Left forelimb (tissue), 1 donor: ENCODE measurements at places on chromosomes 12 and 14.
A peak's percentile ranks its signal among the peaks of the same experiment; 100 is the strongest.

GRCh38 chr14:104130974-104131651 is 7.3 kb upstream of the KIF26A start:
- DNase-seq = peak; percentile 61

- DNase-seq = no peak
Measured at GRCh38 chr14:68211421-68211820, 391.8 kb downstream of the RAD51B start.

- DNase-seq = no peak
Measured at GRCh38 chr12:77062846-77063461, 2.4 kb downstream of the E2F7 start.

- DNase-seq = no peak
Measured at GRCh38 chr12:24937553-24938244, 11.2 kb downstream of the BCAT1 start.

DNA sequence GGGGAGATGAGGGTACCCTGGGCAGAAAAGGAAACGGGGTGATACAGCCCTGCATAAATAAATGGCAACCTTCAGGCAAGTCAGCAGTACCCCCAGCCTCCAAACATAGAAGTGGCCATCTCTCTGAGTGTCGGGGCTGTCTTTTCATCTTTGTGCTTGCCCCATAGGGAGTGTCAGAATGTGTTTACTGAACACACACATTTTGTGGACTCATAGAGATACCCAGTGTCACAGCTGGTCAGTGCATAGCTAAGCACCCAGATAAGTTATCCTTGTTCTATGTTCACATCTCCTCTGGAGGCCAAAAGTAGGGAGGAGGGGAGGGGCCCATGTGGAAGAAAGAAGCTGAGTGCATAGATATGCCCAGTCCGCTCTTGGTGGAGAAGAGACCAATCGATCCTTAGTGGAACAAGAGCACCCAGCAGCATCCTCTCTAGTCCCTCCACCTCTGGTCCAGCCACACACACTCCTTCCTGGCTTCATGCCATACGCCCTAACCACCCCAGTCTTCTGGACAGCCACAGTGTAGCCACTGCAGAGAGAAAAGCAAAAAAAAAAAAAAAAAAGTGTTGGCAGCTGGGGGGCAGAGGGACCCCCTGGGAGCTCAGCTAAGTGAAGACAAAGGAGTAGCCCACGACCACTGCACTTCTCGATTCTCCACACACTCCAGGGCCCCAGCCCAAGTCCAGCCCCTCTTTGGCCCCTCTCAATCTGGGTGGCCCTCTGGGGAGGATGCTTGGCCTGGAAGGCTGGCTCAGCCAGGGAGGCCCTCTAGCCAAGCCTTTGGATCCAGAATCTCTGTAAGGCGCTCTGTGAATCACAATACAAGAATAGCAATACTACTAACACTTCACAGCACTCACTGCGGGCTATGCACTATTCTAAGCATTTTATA is 2.6 kb downstream of the ITGA7 start:
- DNase-seq = no peak

DNA sequence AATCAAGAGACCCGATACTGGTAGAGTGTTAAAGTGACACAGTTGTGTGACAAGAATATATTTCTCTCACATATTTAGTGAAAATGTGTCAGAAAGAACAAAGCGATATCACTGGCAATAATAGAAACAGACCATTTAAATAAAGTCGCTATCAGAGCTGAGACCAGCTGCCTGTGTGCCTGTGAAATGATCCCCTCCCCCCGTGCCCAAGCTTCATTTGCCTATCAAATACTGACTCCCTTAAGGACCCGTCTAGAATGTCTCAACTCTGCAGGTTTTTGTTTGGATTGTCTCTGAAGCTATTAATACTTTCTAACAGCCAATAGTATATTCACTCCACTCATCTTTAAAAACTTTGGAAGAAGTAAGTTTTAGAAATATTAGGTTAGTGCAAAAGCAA is 98.9 kb downstream of the EGLN3 start:
- DNase-seq = no peak

DNA sequence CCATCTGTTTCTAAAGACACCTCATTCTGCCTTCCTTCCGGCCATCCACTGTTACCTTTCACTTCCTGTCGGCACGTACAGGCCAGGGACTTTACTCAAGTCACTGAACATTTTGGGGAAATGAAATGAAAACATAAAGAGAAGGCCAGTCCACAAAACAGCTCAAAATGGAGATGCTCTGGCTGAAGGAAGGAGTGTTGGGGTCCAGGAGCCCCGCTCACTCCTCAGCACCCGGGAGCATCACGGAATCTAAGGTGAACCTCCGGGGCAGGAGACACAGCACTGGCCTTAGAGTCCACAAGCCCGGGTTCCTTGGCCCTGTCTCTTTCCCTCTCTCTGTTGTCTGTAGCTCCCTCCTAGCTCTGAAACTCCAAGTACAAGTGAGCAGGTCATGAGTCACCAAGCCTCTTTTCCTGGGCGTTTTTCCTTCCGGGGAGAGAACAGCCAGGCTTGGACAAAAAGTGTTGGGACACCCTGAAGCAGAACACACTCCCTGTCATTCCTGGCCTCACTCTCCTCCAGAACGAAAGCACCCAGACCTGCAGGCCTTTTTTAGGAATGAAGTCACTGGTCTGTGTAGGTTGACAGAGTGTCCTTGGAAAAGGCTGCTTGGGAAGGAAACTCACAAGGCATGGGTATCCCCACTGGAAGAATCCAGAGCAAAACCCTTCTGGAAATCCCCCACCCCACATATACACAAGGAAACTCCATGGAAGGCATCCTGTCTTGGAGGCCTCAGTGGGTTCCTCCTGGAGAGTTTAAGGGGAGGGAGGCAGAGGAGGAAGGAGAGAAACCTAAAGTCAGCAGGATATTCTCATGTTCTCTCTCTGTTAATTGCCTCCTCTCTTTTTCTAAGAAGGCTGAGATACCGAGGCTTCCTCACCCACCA is 245.3 kb downstream of the ZFP36L1 start:
- no peak for DNase-seq

DNA sequence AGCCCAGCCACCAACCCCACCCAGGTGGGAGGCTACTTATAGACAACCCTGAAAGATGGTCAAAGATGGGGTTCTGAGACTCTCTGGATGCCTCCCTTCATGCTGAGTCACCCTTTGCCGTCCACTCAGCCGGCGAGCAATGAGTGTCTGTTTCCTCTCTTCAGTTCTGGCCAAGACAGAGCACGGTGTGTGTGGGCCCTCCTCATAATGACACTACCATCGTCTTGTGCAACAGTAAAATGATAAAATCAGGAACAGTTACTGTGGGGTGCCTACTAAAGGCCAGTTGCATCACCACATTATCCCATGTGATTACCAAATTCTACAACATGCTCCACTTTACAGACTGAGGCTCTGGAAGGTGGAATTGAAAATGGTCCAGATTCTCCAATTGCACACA is 7.0 kb upstream of the BDKRB1 start:
- no peak for DNase-seq

- no peak for DNase-seq
Measured at GRCh38 chr14:22448035-22448904, 140.8 kb downstream of the DAD1 start.

DNA sequence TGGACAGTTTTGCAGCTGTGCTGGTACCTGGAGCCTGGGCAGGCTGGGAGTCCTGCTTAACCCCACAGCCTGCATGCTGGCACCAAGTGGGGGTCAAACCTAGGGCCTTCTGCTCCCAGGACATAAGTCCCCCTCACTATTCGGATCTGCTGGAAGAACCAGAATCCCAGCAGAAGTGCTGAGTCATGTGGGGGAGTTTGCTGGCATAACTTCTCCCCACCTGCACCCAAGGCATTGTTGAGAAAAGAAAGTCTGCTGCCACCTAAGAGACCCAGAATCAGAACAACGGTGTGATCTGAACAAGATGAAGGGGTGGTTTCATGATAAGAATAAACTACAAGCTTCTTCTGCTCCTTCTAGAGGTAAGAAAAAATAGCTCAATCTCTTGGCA is 102.7 kb downstream of the RBM19 start:
- no peak for DNase-seq

GRCh38 chr12:52173526-52173925 is 18.3 kb downstream of the KRT80 start:
- no peak for DNase-seq

DNA sequence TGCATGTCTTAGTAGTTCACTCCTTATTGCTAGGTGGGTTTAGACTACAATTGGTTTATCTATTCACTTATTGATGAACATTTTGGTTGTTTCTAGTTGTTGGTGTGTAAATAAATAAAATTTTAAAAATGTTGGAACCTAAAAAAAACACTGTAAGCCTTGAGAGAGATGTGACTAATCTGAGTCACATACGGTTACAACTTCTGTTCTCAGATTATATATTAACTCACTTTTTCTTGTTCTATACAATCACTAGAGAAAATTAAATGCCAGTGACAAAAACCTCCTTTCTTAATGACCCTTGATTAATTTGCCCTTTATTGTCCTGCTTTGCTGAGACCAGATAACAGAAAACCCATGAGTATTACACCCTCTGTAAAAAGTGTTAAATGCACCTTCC is 7.1 kb upstream of the TDG start:
- DNase-seq = no peak

DNA sequence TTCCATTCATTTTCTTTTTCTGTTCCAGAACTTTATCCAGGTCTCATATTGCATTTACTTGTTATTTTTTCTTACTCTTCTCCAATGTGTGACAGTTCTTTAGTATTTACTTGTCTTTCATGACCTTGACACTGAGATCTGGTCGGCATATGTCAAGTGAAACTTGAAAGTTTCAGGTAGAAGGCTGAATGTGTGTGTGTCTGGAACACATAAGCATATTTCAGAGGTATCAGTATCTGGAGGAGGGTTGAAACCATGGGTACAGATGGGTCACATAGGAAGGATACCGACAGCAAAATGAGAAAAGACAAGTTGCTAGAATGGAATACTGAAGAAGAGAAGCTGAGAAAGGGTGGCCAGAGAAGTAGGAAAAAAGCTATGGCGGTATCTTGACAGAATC is 22.5 kb upstream of the PTGDR start:
- no peak for DNase-seq

GRCh38 chr14:94016446-94016976 is 9.6 kb upstream of the OTUB2 start:
- no peak for DNase-seq

- no peak for DNase-seq
Measured at GRCh38 chr14:94009767-94010166, 12.7 kb downstream of the CCDC197 start.

- DNase-seq = no peak
Measured at GRCh38 chr12:49902399-49903350, 1.0 kb downstream of the FAIM2 start.

GRCh38 chr12:58583529-58583928 is 336.8 kb downstream of the LRIG3 start:
- no peak for DNase-seq

GRCh38 chr14:91509083-91509877 is 830 bp downstream of the PPP4R3A start:
- DNase-seq = peak; percentile 70

DNA sequence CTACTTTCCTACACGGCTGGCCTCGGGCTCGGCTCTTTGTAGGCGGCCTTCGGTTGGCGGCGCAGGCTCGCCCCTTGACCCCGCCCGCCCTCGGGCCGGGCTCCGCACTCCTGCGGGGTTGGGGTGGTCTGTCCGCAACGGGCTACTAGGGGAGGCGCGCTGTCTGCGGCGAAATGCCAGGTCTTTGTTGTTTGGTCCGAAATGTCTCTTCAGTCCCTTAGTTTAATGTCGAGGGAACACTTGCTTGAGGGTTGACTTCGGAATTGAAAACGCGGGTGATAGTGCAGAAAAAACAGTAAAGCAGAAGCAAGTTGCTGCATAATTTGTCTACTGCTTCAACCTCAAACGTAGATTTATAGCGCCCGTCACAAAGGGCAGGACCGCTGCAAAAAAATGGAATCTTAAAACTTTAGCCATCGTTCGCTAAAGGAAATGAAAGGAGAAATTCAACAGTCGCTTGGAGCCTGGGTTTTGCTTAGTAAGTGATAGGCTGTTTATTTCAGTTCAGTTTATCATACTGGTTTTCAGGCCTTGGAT is 390 bp downstream of the JKAMP start:
- no peak for DNase-seq

GRCh38 chr14:22070119-22070982 is 396.7 kb upstream of the OR4E1 start:
- no peak for DNase-seq
